Neuronal stem cell (in vitro differentiated cells): ENCODE measurements at places on chromosomes 4 and X.

GRCh38 chr4:53705151-53705764, 114.0 kb upstream of the LNX1 start:
- no peak for DNase-seq

- DNase-seq = no peak
These were observed 99.5 kb downstream of the CCSER1 start for GRCh38 chr4:90226734-90227133.

DNA sequence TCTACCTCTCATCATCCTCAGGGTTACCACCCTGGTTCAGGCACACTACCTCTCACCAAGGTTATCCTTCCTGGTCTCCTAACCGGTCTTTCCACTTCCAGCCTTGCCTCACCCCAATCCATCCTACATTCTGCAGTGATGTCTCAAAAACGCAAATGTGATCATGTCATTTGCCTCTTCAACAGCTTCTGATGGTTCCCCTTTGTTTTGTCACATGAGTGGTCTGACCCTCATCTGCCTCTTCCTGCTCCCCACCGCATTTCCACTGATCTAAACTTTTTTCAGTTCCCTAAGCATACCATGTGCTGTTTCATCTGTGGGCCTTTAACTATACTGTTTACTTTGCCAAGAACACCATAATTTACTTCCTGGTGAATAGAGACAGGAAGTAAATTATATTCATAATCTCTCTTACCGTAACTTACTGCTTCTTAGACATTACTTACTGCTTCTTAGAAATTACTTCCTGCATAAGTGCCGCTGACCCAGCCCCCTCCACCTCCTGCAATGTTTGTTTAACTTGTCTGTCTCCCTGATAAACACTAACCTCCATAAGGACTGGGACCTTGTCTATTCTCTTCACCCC, 27.1 kb upstream of the NSUN7 start:
- DNase-seq = no peak

DNA sequence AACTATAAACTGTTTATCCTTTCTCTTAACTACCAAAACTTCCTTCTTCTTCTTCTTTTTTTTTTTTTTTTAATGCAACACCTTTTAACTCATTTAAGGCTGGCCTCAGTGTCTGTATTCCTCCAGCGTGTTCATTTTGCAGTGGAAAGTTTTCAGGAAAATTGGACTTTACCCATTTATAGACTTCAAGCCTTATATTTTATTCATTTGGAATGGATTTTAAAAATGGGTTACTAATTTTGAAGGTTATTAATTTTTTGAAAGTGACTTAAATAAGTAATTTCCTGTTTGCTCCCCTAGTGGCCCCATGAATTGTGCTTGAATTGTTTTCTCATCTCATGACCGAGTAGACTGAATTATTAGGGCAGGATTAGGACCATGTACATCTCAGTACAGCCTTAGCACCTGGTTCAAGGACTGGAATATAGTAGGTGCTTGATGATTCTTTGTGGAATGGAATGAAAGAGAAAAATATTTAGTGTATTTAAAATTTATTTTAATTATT, 282.7 kb downstream of the ANKRD50 start:
- no peak for DNase-seq

GRCh38 chrX:13023567-13023966, 20.9 kb downstream of the FAM9C start:
- no peak for DNase-seq

DNA sequence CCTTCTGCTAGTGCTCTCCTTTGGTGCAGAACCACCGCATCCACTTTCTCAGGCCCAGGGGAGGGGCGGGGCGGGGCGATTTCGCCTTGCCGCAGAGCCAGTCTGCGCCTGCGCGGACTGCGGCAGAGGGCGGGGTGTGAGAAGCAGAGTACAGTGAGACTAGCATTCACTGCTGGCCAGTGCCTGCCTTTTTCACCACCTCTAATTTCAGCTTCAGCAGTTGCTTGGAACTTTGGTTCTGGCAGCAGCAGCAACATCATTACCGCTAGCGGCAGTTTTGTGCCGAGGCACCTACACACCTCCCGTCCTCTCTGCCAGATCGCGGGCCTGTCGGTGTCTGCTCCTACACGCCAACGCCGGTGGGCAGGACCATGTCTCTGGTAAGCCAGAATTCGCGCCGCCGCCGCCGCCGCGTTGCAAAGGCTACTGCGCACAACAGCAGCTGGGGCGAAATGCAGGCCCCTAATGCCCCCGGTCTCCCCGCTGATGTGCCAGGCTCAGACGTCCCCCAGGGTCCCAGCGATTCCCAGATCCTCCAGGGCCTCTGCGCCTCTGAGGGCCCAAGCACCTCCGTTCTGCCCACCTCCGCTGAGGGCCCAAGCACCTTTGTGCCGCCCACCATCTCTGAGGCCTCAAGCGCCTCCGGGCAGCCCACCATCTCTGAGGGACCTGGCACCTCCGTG, at the start of gene MAGEE1:
Gene MAGEE1, plus strand, starts transcription at position 151 of the 683 bp plus-strand sequence. Its CDS starts 221 bp downstream, at position 372.
- DNase-seq = peak; percentile 53

DNA sequence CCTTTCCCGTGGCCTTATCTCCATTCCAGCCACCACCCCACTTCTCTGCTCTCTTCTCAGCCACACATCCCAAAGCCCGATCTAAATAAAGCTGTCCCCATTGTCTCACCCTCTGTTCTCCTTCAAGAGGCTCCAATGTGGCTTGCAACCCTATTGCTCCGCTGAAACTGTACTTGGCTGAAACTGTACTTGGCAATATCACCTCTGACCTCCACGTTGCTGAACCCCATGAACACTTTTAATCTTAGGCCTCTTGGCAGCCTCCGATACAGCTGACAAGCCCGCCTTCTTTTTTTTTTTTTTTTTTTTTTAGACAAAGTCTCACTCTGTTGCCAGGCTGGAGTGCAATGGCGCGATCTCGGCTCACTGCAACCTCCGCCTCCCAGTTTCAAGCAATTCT, 12.1 kb downstream of the DCTD start:
- no peak for DNase-seq
